Liver (tissue), 10 donors: ENCODE measurements at places on chromosomes 1 and 21. TPM values are rescaled to one million over a fixed set of nuclear protein-coding genes. Genes with fewer than 3 reads are reported as not detected.

The KPRP gene
- total RNA-seq = not detected

The ADCY10 gene
- total RNA-seq = 0.89 TPM

The CFHR4 gene
- 30.3 TPM for total RNA-seq

The AMY2B gene
- total RNA-seq = 16.7 TPM

The PLEKHG5 gene
- total RNA-seq = 1.9 TPM

The CD164L2 gene
- not detected for total RNA-seq

The FMN2 gene
- not detected for total RNA-seq

DNA sequence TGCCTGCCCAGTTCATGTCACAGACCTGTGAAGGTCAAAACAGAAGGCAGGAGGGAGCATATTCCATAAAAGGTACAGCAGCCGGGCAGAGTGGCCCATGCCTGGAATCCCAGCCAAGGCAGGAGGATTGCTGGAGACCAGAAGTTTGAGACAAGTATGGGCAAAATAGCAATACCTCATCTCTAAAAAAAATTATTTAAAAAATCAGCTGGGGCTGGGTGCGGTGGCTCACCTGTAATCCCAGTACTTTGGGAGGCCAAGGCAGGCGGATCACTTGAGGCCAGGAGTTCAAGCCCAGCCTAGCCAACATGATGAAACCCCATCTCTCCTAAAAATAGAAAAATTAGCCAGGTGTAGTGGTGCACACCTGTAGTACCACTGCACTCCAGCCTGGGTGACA is 64.5 kb downstream of the RUNX3 start:
- H3K27me3 ChIP-seq = no peaks in the 10 kb centered on the region
- H3K4me3 ChIP-seq = no peak overlapping the region
- no peaks in the 10 kb centered on the region for H3K4me1 ChIP-seq
- DNase-seq = no peak
- no peak overlapping the region for H3K27ac ChIP-seq

GRCh38 chr1:156167536-156167935 is 14.2 kb downstream of the SEMA4A start:
- no peak for DNase-seq
- H3K36me3 ChIP-seq = no peaks in the 10 kb centered on the region
- H3K27ac ChIP-seq = no peak overlapping the region

DNA sequence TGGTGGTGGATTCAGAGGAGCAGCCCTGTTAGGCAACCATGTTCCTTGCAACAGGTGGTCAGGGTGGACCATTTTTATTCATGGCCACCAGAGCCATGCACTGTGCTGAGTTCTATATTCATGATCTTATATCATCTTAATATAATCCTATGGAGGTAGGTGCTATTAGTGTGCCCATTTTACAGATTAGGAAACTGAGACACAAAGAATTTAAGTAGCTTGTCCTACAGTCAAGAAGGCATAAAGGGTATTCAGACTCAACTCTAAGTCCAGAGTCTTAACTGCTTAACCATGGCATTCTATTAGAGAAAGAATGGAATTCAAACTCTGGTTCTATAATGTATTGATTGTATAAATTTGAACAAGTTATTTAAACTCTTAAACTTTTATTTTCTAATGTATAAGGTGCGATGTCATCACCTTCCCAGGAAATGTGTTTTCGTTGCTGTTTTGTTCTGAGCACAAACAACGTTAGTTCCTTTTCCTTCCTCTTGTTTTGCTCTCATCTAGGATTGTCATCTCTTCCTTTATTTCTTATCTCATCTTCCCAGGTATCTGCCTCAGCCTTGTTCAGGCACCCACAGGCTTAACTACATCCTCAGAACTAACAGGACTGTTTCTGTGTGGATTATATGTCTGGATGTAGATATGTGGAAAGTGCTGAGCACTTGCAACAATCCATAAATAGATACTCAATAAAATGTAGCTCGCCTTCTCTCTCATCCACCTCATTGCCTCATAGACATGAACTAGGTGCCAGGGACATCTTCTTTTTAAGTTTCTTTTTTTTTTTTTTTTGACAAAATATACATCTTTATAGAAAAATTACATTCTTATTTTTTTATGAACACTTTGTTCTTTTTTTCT is 207.1 kb downstream of the NFIA start:
- no peaks in the 10 kb centered on the region for H3K27me3 ChIP-seq
- H3K4me1 ChIP-seq = no peaks in the 10 kb centered on the region
- H3K4me3 ChIP-seq = no peak overlapping the region
- DNase-seq = no peak
- H3K36me3 ChIP-seq = no peaks in the 10 kb centered on the region

GRCh38 chr1:214400131-214400530 is 119.2 kb downstream of the SMYD2 start:
- no peak for DNase-seq
- H3K4me1 ChIP-seq = no peaks in the 10 kb centered on the region
- H3K27me3 ChIP-seq = no peaks in the 10 kb centered on the region
- H3K4me3 ChIP-seq = no peak overlapping the region
- no peak overlapping the region for H3K27ac ChIP-seq

- no peaks in the 10 kb centered on the region for H3K27me3 ChIP-seq
- peak; percentile 84 for DNase-seq
- H3K27ac ChIP-seq = peak within 1 kb of the TSS; percentile 91
- peak within 1 kb of the TSS; percentile 69 for H3K4me3 ChIP-seq
- no peaks in the 10 kb centered on the region for H3K36me3 ChIP-seq
These were observed at the start of gene LMNA for GRCh38 chr1:156114101-156114918. Gene LMNA (plus strand): TSS chr1:156114711. CDS start chr1:156114919, 208 bp downstream.
